Lower leg skin (tissue), 4 donors: ENCODE measurements at places on chromosomes 11 and 22. TPM values are rescaled to one million over a fixed set of nuclear protein-coding genes. Genes with fewer than 3 reads are reported as not detected.
A peak's percentile ranks its signal among the peaks of the same experiment; 100 is the strongest.

GRCh38 chr22:38754751-38755154 is 1.0 kb downstream of the SUN2 start:
- peak; percentile 92 for DNase-seq

DNA sequence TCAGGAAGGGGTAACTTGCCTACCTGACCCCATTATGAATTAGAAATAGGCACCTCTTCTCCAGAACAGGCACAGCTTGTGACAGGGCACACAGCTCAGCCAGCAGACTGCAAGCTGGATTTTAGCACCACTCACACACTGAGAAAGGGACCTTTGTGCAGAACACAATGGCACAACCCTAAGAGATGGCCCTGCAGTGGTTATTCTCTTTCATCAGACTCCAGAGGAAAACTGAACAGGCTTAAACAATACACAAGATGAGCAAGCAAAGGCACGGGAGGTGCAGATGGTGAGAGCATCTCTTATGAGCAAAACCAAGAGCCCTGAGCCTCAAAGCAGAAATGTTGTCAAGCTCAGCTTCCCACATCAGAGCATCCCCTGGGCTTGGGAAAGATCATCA is 93.8 kb upstream of the LRRC55 start:
- no peak for DNase-seq

DNA sequence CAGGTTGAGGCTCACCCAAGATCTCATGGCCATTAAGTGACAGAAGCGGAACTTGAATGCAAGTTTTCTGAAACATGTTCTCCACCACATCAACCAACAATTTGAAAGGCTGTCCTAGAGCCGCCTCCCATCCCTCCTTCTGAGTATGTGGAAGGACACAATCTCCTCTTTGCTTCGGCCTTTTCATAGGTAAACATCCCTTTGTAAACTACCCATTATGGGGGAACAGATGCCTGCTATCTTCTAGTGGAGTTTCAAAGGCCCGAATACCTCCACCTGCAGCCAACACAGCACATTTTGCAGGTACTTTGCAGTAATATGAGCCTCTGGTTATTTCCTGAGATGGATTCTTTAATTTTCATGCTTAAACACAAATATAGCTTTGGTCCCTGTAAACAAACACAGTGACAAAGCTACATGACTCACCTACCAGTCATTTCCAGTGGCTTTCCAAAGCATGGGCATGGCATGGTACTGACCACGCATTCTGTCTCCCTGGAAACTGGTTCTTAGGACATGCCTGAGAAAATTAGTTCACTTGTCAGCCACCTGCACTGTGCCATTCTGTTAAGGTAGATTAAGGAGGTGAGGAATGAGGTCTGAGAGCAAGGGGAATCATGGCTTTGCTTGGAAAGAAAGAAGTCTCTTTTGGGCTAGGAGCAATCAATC is 60.2 kb downstream of the EHF start:
- no peak for DNase-seq

- no peak for DNase-seq
These were observed 1519.7 kb upstream of the TENM4 start for GRCh38 chr11:80960381-80961029.

- no peak for DNase-seq
These were observed 269.4 kb downstream of the TMEM135 start for GRCh38 chr11:87307101-87307500.

DNA sequence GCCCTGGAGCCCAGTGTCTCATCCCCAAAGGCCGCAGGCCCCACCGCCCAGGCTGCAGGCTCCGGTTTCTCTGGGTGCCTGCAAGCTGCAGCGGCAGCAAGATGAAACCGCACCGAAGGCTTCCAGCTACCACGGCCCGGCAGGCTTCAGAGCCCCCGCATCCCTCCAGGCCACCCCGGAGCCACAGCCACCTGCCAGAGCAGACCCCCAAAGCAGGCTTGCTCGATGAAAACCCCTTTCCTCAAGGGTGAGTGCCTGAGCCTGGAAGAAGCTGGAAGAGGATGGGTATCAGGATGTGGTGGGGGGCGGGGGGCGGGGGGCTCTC is 24.5 kb upstream of the GNB1L start:
- peak; percentile 78 for DNase-seq

DNA sequence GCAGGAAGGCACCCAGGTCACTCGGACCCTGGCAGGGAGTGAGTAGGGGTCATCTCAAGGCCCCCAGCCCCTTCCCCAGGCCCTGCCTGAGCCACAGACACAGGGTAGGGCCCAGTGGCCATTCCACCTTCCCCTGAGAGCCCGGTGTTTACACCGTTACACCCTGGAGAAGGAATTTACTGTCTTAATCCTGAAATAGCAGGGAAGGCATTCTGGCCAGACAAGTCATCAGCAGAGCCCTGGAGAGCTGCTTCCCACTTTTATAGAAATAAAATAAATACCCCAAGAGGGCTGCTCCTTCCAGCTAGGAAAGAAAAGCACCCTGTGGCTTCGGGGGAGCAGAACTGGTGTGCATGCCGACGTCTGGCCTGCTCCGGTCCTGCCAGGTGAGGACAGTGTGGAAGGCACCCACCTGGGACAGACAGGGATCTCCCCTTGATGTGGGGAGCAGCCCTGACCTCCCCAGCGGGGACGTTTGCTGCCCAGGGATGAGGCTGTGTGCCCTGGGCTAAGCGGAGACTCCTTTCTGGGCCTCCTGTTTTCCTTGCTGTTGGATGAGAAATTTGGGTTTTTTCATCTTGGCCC is 180.0 kb downstream of the MN1 start:
- DNase-seq = no peak

Gene SCT
- not detected for total RNA-seq

Gene UPK3A
- total RNA-seq = 0.49 TPM

Gene OR52N4
- not detected for total RNA-seq

Gene DYNC2H1
- 8.9 TPM for total RNA-seq

Gene ARHGEF17
- 18.8 TPM for total RNA-seq

Gene NDUFS8
- 206 TPM for total RNA-seq
